Occipital lobe (tissue), 3 donors: ENCODE measurements at places on chromosomes 11 and 22. TPM values are rescaled to one million over a fixed set of nuclear protein-coding genes. Genes with fewer than 3 reads are reported as not detected.

The DGAT2 gene
- total RNA-seq: 4.4 TPM

The MOV10L1 gene
- total RNA-seq: 0.78 TPM

The MB gene
- not detected for total RNA-seq

The SEPTIN3 gene
- total RNA-seq: 130 TPM

The TPBGL gene
- under 0.01 TPM for total RNA-seq

The ZP1 gene
- not detected for total RNA-seq

The DBX1 gene
- total RNA-seq: not detected

The KCNC1 gene
- total RNA-seq: 7.3 TPM

The GLYAT gene
- 0.31 TPM for total RNA-seq
